Lower leg skin (tissue), 4 donors: ENCODE measurements at places on chromosomes 7 and 10.

- no peak for DNase-seq
Observed at GRCh38 chr7:27300421-27300820, 57.8 kb downstream of the EVX1 start.

DNA sequence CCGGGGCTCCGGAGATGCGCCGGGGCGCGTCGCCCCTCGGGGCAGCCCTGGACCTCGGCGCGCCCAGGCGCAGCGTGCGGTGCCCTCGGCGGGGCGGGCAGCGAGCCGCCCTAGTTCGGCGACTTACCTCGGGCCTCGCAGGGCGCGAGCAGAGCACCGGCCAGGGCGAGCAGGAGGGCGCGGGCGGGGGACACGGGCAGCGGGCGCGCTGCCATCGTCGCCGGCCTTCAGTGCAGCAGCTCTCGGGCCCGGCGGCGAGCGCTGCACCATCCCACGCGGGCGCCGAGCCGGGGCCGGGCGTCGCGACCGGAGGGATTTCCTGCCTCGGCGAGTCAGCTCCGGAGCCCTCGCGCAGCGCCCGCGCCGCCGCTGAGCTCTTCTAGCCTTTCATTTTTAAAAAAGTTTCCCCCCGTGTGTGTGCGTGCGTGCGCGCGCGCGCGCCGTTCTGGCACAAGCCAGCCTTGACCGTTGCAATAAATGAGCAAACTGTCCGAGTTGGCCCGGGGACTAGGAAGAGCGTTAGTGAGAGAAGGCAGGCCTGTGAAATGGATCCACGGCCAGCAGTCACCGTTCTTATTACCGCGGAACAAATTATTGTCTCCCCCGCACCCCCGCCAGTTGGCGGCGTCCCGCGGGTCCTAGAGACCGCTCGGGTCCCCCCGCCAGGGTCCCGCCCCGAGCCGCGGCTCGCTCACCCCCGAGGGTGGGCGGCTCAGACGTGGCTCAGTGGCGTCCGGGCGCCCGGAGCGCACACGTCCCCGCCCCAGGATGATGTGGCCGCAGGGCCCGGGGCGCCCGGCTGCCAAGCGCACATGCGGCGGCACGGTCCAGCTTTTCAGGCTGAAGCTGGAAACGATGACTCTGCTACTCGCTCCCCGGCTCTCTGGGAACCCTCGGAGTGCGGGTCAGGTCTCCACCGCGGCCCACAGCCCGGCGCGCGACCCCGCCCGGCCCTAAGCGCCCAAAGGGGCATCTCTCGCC is at the start of gene ADAM12:
TSS of gene ADAM12 (minus strand) at position 547 of the 981 bp plus-strand sequence. CDS start at position 215, 332 bp downstream.
- no peak for DNase-seq

- no peak for DNase-seq
Observed at GRCh38 chr7:154638286-154638685, 364.6 kb downstream of the PAXIP1 start.

- DNase-seq: no peak
Observed at GRCh38 chr10:11901833-11902475, 78.8 kb downstream of the PROSER2 start.

DNA sequence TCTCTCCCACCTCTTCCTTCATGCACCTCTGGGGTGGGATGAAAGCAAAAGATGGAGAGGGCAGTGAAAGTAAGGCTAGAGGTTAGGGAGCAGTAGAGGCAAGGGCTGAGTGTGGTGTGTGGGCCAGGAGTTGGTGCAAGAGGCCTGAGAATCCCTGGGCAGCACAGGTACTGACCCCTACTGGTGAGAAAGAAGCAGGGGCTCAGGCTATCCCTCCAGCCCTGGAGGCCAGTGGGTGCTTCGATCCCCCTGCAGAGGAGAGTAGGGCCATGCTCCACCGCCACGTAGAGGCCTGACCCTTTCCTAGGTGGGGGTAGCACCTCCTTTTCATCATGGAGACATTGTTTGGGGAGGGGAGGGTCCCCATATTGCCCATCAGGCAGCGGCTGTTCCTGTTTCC is 9.8 kb downstream of the CDHR1 start:
- no peak for DNase-seq

DNA sequence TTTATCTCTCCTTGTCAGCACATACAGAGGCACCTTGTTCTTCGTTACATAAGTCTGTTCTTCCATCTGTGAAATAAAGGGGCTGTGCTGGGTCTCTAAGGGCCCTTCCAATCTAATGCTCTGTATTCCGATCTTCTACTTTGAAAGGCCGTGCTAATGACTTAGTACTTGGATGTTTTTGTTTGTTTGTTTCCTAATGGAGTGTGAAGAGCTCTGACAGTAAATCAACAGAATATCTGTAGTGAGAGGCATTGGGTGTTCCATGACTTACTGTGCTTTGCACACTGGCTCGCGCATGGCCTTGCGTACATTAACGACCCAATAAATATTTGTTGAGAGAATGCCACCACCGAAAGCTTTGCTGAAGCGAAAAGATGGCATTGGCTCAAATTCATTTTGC is 162.1 kb downstream of the CHN2 start:
- no peak for DNase-seq
